T-helper 9 cell (primary cell): ENCODE measurements at places on chromosomes 5 and 9.
A peak's percentile ranks its signal among the peaks of the same experiment; 100 is the strongest.

GRCh38 chr9:79268806-79269205, 303.0 kb upstream of the TLE4 start:
- DNase-seq, result no peak

GRCh38 chr9:89405826-89406225, 87.5 kb downstream of the SECISBP2 start:
- no peak for DNase-seq

DNA sequence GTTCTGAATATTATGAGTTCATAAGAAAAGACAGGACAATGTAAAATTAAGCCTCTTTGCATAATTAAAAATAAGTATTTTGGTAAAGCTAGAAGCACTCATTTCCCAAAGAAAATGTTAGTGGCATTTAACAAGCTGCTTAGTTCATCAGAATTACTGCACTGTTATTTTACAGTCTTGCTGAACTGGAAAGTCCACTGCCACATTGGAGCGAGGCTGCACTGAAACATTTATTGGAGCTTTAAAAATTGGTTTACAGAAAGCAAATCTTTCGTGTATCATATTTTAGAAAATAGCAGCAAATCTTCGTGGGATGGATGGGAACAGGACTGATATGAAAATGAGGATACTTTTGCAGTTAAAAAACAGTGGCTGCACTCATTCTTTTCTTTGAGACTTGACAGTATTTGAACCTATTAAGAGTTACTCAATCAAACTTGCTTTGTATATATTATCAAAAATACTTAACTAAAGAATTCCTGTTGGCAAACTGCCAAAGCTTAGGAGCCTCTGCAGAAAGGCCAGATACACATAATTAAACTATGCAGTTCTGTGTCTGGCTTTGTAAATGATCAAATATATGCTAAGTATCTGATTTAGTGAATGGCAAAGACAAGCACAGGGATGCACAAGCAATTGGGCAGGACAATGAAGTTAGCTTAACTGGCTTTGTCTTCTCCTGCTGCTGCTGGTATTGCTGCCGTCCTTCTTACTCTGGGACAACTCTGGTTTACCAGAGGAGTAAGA, 16.5 kb upstream of the FBXL7 start:
- DNase-seq, result no peak

DNA sequence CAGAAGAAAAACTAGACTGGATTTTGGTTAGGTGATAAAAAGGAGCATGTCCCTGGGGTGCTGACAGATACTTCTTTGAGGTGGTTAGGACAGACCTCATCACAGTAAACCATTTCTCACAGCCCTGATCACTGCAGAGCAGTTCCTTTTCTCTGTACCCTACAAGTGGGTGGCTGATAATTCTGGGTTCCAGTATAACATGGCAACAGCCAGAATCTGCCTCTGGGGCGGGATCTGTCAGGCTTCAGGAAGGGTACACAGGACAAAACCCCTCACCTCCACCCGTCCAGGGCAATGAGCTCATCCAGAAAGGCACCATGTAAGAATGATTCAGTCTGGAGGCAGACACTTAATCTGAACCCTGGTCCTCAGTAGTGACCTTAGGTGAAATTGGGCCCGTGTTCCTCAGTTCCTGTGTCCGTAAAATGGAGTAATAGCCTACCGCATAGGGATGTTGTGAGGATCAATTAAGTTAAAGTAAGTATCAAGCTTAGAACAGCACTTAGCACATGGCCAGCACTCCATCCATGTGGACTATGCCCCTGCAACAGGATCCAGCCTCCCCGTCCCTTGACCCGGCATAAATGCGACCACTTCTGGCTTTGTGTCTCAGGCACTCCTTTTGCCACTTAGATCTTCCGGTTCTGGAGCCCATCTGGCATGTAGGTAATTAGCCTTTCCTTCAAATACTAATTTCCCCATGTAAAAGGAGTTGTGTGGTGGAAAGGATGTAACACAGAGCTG, 129.2 kb downstream of the LHFPL2 start:
- no peak for DNase-seq

- DNase-seq, result no peak
Observed at GRCh38 chr5:112192866-112193265, 226.2 kb downstream of the EPB41L4A start.

GRCh38 chr9:104448036-104448435, 56.0 kb upstream of the OR13F1 start:
- DNase-seq, result no peak

- no peak for DNase-seq
Observed at GRCh38 chr9:4384750-4385149, 84.9 kb upstream of the GLIS3 start.

GRCh38 chr9:295576-295975, 80.9 kb downstream of the DOCK8 start:
- DNase-seq, result no peak

GRCh38 chr5:80346055-80346454, 26.3 kb downstream of the SPZ1 start:
- no peak for DNase-seq

DNA sequence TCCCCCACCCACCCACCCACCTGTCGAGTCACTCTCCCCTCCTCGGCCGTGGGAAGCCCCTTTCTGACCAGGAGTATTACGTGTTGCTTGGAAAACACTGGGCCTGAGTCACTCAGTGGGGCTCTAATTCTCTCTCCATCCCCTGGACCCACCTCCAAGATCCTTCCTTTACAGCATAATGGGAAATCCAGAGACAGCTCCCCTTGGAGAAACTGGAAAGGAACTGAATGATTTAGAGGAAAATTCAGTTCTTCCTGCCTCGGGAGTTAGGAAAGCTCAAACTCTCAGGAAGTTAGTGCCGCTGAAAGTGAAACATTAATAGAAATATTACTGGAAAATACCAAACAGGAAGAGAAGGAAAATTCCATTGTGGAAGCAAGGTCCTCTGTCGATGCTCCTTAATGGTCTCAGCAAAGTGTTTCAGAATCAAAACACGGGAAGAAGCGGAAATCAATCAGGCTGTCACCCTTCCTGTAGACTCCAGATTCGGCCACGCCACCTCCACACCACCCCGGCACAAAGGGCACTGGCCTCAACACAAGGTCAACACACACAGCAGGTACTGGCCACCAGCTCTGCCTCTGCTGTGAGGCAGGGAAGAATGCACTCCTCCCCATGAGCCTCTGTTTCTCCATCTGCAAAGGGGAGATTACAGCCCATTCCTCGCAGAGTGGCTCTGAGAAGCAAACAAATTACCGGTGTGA, 9.6 kb downstream of the SHB start:
- DNase-seq, result no peak

GRCh38 chr5:112694853-112695709, 42.6 kb upstream of the APC start:
- DNase-seq, result no peak

DNA sequence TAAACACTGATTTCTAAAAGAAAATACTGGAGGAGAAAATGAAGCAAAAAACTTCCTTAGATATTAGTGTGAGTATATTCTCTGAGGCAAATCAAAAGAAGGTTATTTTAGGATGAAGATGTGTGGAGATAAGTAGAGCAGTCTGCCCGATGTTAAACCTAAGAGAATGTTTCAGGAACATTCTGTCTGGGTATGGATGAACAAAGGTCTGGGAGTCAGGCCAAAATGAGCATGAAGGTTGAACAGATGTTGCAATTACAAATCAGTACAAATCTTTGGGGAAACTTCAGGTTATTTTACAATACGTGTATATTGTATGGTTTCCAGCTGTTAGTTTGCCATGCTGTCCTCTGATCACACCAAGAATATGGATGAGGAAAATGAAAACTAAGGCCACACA, 14.4 kb upstream of the CEP78 start:
- no peak for DNase-seq

- DNase-seq, result no peak
Observed at GRCh38 chr5:58156973-58157701, 302.7 kb downstream of the PLK2 start.

DNA sequence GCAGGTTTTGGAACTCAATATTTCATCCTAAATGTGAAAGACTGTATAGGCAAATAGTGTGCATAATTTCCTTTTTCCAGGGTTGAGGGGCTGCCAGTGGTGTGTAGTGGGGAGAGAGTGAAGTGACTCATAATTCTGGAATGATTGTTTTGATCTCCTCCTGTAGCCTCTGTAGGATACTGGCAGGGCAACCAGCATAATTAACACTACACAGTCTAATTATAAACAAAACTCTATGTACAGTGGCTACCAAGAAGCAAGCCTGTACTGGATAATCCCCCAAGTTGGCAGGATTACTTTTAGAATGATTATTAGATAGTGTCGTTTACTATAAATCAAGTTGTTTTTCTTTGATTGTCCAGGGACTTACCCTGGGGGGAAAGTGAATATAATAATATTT, 32.2 kb downstream of the LNPEP start:
- DNase-seq, result no peak

DNA sequence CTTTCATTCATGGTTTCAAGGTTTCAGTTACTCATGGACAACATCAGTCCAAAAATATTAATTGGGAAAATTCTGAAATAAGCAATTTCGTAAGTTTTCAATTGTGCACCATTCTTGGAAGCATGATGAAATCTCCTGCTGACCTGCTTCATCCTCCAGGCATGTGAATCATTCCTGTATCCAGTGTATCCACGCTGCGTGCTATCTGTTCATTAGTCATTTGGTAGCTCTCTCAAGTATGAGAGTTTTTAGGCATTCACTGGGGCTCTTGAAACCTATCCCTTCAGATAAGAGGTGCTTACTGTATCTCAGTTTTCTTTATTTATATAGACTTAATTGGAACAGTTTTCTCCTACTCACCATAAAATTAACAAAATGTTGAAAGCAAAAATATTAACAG, 293.0 kb downstream of the CDH12 start:
- no peak for DNase-seq

DNA sequence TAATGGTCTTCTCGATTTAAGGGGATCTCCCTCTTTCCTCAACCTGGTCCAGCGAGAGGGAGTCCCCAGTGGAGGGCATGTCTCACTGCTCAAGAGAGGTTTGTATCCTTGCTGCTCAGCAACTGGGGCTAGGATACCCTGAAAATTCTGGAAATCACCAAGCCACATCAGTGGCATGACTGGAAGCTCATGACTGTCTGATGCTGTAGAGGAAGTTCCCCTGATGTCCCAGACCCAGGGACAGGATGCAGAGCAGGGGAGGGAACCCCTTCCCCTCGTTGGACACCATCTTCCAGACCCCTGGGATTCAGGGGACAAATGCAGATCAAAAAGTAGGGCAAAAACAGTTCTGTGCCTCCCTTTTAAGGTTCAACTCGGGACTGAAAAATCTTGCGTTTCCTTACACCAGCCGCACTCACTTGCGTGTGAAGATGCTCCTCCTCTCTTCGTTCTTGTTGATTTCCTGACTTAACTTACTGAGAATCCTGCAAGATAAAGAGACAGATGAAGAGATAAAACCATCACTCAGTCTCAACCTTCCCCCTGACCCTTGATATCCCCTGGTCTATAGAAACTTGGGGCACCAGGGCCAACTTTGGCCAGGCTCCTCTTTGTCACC, 22.1 kb downstream of the LCP2 start:
- peak; percentile 53 for DNase-seq

- DNase-seq, result no peak
Observed at GRCh38 chr9:99024959-99025358, 80.0 kb upstream of the TGFBR1 start.

DNA sequence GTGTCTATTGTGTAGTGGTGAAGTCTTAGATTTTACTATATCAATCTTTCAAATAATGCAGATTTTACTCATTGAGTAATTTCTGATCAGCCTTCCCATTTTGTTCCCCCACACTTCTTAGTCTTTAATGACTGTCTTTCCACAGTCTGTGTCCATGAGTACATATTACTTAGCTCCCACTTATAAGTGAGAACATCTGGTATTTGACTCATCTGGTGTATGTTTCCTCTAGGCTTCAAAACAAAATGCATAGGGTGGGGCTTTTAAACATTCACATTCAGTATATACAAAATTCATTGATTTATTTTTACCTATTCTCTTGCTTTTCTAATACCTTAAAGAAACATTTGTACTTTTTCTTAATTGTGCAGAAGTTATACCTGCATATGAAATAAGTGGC, 513.0 kb downstream of the MTRR start:
- no peak for DNase-seq

- DNase-seq, result peak; percentile 92
Observed at GRCh38 chr5:177455036-177455660, 8.5 kb downstream of the PRR7 start.

GRCh38 chr9:76985581-76985980, 33.9 kb upstream of the FOXB2 start:
- DNase-seq, result no peak

- DNase-seq, result no peak
Observed at GRCh38 chr9:72817413-72817812, 135.4 kb downstream of the ALDH1A1 start.

GRCh38 chr5:132071338-132071707, 2.3 kb upstream of the CSF2 start:
- no peak for DNase-seq

DNA sequence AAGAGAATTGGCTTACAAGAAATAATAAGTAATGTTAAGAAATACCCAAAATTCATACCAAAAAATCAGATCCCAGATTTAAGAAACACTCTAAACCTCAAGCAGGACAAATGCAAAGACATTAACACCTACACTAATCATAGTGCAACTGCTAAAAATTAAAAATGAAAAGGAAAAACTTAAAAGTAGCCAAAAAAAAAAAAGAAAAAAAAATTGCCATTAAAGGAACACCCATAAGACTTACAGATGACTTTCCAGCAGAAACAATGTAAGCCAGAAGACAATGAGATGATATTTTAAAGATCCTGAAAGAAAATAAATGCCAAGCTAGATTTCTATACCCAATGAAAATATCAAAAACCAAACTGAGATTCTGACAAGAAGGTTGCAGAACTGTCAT, 101.5 kb downstream of the DENND1A start:
- no peak for DNase-seq

GRCh38 chr5:69485471-69485870, 7.1 kb upstream of the OCLN start:
- no peak for DNase-seq

DNA sequence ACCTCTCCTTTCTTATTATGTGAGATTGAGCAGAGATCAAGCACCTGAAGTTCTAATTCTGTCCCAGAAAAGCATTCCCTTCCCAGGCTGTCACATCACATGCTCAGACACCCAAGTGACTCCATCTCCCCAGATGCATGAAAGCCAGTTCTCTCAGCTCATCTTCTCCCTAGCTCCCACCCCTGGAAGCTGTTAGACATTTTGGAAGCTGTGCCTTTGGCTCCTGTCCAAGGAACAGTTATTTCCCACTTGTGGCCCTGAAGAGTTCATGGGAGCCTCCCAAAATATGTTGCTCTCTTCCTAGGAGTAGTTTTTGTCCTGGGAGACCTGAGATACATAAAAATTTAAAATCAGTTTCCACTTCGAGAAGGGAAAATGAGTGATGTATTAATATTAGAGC, 161.4 kb upstream of the GAS1 start:
- no peak for DNase-seq

DNA sequence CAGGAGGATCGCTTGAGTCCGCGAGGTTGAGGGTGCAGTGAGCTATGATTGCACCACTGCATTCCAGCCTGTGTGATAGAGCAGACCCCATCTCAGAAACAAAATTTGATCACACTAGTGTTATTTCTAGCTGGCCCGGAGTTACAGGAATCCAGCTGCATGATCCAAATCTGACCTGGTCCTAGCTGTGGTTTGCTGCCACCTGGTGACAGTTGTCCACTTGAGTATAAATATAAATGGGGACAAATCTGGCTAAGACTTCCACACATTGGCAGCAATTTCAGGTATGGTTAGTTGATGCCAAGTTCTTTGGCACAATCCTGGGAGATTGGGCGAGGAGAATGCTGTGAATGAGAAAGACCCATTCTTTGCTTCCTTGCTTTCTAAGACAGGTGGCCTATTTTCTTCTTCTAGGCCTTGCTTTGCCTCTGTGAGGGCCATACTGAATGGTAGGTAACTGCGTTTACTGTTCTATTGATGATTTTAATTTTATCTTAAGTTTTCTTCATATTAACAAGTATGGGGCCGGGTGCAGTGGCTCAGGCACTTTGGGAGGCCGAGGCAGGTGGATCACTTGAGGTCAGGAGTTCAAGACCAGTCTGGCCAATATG, 35.4 kb downstream of the UBE2R2 start:
- DNase-seq, result peak; percentile 50
